ENCODE measurements at places on chromosomes 5 and 9.
A peak's percentile ranks its signal among the peaks of the same experiment; 100 is the strongest.

- no peak for DNase-seq
Measured at GRCh38 chr5:133344266-133344665, 268.1 kb downstream of the FSTL4 start.

DNA sequence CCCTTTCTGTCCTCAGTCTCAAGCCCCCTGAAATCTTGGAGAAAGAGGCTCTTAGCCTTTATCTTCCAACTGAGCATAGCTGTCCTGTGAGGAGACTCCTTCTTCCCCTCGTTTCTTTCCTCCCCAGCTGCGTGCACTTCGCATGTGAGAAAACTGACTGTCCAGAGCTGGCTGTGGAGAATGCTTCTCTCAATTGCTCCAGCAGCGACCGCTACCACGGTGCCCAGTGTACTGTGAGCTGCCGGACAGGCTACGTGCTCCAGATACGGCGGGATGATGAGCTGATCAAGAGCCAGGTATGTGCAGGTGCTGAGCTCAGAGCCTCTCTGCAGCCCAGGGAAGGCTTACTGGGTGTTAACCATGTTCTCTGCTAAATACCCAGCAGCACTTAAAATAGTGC is 190.8 kb downstream of the PAPPA start:
- no peak for DNase-seq

DNA sequence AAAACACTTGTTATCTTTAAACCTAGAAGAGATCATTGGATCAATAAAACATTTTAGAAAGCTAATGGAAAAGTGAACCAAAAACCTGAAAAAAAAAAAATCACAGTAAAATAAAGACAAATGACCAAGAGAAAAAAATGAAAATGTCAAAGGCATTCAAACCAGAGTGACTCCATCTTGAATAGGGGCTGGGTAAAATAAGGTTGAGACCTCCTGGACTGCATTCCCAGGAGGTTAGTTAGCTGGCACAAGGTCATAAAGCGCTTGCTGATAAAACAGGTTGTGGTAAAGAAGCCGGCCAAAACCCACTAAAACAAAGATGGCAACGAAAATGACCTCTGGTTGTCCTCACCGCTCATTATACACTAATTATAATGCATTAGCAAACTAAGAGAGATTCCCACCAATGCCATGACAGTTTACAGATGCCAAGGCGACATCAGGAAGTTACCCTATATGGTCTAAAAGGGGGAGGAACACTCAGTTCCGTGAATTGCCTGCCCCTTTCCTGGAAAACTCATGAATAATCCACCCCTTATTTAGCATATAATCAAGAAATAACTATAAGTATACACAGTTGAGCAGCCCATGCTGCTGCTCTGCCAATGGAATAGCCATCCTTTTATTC is 116.7 kb upstream of the NEK6 start:
- no peak for DNase-seq

GRCh38 chr5:174281855-174282254 is 236.3 kb downstream of the NSG2 start:
- no peak for DNase-seq

GRCh38 chr5:138645778-138646575 is 70.8 kb upstream of the HSPA9 start:
- DNase-seq, result no peak

DNA sequence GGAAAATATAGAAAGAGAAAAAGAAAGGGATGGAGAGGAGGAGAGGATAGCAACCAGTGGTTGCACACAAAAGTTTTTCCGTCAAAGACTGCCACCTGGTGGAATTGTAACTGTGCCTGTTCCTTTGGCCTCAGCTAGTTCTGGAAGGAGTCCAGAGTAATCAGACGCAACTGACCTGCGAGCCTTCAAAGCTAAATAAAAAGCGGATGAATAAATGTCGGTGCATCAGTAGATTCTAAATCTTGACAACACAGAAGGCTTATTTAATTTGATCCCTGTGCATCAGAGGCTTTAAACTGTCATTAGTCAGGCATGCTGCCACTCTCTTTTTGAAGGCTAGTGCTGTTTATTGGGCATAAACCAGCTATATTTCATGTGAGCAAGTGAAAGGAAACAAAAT is 132.9 kb upstream of the ACO1 start:
- DNase-seq, result peak; percentile 69

- DNase-seq, result peak; percentile 98
Measured at GRCh38 chr9:3879315-3879714, 353.5 kb upstream of the RFX3 start.

DNA sequence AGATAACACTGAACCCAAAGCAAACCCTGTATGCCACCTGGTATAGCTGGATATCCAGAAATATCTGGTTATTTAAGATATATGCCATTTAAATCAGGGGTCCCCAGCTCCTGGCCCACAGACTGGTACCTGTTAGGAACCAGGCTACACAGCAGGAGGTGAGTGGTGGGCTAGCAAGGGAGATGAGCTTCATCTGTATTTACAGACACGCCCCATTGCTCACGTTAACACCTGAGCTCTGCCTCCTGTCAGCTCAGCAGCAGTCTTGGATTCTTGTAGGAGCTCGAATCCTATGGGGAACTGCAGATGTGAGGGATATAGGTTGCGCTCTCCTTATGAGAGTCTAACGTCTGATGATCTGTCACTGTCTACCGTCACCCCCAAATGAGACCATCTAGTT is 646.6 kb downstream of the TLE4 start:
- DNase-seq, result no peak

DNA sequence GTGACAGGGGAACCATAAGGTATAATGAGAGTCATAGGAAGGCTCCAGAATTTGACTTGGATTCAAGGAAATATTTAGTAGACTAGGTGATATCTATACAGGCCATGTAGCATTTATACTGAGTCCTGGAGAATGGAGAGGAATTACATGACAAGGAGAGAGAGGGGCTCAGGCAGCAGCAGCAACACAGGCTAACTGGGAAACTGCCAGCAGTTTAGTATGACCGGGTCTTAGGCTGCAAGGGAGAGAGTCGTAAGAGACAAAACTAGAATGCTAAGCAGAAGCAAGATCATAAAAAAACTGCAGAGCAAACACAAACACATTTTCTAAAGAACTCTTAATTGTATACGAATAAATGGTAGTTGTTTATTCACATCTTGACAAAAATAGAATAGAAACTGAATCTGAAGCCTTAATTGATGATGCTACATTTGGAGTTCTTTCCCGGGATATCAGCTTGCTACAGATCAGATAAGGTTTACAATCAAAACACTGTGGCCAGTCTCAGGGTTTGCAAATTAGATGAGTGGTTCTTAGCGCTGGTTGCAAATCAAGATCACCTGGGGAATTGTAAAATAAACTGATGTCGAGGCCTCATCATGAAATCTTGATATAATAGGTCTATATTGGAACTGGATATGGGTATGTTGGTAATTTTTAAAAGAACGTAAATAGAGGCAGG is 480.0 kb upstream of the C9orf72 start:
- no peak for DNase-seq

DNA sequence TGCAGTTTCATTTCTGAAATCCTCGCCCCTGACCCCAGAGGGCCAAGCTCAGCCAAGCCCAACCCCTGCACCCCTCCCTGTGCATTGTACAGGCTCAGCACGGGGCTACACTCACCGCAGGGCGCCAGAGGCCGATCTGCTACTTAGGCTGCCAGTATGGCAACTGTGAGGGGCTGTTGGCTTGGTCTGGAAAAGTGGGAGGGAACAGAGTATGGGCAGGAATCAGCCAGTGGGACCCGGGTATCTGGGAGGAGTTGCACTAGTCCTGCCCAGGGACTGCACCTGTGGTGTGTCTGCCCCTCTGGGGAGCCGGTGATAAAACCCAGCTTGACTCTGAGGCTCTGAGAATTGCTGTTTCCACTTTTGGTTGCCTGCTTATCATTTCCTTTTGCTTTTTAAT is 167.4 kb upstream of the KIF2A start:
- DNase-seq, result no peak

DNA sequence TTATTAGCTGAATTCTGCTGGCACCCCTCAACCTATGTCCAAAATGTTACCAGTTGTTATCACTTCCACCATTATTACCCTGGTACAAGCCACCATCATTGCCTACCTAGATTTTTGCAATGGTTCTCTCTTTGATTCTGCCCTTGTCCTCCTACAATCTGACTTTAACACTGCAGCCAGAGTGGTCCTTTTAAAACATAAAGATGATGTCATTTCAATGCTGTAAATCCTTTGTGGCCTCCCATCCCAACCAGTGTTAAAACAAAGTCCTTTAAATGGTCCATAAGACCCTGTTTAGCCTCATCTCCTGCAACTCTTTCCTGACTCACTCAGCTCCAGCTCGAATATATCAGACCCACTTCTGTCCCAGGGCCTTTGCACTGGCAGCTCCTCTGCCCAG is 54.9 kb upstream of the FSTL4 start:
- DNase-seq, result no peak
